ENCODE measurements at places on chromosomes 3 and 15. TPM values are rescaled to one million over a fixed set of nuclear protein-coding genes. Genes with fewer than 3 reads are reported as not detected.

The KBTBD8 gene
- polyA plus RNA-seq = 2.8 TPM

The KLHL40 gene
- not detected for polyA plus RNA-seq

DNA sequence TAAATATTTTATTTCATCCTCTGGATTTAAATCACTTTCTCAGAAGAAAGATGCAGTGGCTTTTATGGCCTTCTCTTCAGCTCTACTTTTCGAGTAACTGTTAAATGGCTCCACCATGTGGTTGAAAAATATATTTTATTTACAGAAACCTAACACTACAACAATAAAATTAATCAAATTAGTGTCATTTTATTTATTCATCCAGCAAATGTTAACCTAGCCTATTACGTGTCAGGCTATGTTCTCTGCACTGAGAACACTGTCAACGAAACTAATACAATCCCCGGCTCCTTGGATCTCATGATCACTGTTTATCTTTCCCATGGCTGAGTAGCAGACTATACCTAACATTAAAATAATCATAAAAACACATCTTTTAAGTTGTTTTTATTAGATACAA lies 148.0 kb upstream of the OSTN start:
- no peak for DNase-seq

- no peak for DNase-seq
Observed at GRCh38 chr3:188268336-188268735, 114.4 kb downstream of the LPP start.

The DHX30 gene
- 44.4 TPM for polyA plus RNA-seq

GRCh38 chr3:23481616-23482278 lies 278.6 kb downstream of the UBE2E2 start:
- DNase-seq = no peak

The CHRNB4 gene
- not detected for polyA plus RNA-seq

GRCh38 chr3:48274452-48274851 lies 33.5 kb downstream of the ZNF589 start:
- DNase-seq = no peak

The DLEC1 gene
- 0.84 TPM for polyA plus RNA-seq

DNA sequence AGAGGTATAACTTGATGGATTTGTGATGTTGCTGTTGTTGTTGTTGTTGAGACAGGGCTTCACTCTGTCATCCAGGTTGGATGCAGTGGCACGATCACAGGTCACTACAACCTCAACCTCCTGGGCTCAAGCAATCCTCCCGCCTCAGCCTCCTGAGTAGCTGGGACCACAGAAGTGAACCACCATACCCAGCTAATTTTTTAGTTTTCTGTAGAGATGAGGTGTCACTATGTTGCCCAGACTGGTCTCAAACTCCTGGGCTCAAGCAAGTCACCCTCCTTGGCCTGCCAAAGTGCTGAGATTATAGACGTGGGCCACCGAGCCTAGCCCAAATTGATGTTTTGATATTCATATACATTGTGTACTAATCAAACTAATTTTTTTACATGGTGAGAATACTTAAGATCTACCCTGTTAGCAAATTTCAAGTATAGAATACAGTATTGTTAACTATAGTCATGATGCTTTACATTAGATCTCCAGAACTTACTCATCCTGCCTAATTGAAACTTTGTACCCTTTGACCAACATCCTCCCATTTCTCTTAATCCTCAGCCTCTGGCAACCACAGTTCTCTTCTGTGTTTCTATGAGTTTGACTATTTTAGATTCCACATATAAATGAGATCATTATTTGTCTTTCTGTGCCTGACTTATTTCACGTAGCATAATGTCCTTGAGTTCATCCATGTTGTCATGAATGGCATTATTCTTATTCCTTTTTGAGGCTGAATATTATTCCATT lies 23.2 kb downstream of the LMCD1 start:
- DNase-seq = no peak

DNA sequence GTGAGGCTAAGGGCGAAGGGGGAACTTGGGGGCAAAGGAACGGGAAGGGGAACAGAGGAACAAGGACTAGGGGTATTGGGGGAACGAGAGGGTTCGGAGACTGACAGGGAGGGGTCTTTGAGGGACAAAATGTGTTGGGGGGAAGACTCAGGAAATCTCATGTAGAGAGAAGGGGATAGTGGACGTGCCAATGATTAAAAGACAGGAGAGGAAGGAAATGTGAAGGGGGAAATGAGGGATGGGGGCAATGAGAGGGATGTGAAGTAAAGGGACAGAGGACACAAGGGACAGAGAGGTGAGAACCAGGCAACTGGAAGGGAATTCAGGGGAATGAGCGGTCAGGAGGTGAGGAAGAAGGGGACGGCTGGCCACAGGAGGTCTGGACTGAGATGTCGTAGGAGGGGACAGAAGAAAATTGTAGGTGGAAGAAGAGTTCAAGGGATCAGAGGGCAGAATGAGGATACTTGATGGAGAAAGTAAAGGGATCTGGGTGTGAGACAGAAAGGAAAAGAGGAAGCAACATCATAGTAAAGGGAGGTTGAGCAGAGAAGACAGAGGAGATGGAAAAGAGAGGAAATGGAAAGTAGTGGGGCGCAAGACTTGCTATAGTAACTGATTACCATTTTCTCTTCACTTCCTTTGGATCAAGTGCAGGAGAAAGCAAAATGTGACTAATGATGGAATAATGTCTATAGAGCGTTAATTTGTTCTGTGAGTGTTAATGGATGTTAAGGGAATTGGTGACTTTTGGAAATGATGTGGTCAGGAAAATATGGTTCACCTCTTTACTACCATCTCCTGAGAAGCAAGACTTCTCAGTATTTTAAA lies 749 bp downstream of the RAB8B start:
- DNase-seq = peak; percentile 29

The SLITRK3 gene
- not detected for polyA plus RNA-seq

DNA sequence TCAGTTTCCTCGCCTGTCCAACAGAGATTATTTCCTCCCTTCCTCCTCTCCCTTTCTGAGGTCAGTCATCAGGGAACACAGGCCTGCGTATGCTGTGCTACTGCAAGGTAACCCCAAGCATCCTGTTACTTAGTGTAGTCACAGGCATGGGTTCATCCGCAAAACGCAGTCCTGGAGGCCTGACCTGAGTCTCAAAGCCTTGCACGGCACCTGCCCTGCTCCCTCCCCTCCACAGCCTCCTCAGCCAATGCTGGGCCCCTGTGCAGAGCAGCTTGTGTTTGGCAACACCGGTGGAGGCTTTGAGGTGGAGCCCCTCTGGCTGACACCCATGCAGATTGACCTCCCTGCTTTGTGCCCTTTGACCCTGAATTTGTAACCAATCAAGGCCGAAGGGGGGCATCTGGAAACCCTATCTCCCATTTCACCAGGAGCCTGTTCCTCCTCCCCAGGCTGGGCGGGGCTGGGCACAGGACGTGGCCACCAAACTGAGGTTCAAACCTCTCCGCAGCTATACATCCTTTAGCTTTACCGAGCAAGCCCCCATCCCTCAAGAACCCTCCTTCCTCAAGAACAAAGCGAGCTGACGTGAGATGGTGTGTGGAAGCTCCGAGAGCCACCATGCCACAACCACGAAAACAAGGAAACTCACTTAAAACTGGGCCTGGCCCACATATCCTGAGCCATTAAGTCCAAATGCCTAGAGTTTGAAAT lies 21.5 kb downstream of the TKT start:
- no peak for DNase-seq

The HRG gene
- not detected for polyA plus RNA-seq

DNA sequence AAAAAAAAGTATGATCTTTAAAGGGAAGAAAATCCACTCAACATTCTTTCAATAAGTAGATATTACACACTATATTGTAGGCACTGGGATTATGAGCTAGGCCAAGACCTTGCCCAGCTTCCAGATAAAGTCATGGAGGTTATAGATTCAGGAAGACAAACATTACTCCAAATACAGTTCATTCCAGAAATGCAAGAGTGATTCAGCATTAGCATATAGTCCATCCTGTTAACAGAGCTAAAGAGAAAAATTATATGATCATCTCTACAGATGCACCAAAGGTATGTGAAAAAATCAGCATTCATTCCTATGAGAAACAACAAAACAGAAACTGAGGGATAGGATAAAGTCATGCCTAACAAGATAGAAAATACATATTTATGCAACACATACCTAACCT lies 42.1 kb upstream of the NSMCE3 start:
- DNase-seq = no peak

DNA sequence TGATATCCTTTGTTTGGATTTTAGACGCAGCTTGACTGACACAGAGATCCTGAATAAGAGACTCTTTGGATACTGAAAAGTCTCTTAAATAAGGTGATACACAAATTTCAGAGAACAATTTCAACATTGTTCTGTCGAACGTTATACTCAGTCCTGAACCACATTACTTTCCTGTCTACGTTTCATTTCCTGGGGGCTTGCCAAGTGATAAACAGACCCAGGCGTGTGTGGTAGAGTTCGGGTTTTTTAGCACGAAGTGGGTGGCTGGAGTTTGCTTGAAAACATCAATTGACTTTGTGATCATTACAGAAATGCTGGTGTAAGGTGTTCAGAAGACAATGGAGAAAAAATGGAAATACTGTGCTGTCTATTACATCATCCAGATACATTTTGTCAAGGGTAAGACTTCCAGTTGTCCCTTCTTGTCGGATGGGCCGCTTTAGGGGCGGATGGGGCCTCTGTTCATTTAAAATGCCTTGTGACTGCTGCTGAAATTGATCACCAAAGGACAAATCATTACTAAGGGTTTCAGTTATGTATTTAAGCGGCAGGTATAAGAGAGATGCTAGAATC lies at the start of gene CD96:
CD96 (plus strand) TSS at position 287 of the 573 bp plus-strand sequence; CDS start at position 339, 52 bp downstream.
- peak; percentile 78 for DNase-seq

GRCh38 chr15:39998511-39999077 lies 40.4 kb downstream of the SRP14 start:
- DNase-seq = no peak

DNA sequence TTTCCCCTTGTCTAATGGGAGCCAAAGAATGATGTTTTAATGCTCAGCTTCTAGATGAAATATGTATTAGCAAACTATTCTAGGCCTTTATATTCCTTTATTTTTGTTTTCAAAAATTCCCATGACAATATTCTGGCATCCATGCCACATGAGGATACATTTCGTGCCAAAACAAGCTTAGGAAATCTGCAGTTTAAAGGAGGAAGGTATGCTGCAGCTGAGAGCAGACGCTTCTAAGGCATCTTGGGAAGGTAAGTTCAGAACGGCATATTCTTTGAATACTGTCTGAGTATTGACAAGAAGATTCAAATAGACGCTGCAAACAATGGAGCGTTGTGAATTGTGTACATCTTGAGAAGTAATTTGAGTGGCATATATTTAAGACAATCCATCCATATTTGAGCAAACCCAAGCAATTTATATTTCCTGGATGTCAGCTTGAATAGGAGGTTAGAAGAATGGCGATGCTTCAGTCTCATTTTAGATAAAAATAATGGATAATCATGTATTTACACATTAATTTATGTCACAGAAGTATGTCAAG lies 158.6 kb downstream of the RAP2B start:
- DNase-seq = no peak

- DNase-seq = no peak
Observed at GRCh38 chr3:111325160-111325718, 216.8 kb upstream of the CD96 start.

DNA sequence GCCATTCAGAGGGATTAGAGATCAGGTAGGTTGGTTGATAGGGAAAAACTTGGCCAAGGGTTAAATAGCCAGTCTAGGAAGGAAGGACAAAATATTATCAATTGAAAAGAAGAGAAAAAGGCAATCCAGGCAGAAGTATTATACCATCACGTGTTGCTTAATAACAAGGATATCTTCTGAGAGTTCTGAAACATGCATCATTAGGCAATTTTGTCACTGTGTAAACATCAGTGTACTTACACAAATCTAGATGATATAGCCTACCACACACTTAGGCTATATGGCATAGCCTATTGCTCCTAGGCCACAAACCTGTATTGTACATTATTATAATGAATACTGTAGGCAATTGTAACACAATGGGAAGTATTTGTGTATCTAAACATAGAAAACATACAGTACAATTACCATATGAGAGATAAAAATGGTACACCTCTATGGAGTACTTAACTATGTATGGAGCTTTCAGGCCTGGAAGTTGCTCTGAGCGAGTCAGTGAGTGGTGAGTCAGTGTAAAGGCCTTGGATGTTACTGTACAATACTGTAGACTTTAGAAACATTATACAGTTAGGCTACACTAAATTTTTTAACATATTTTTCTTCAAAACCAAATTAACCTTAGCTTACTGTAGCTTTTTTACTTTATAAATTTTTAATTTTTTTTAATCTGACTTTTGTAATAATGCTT lies 2.7 kb downstream of the TEX55 start:
- no peak for DNase-seq

DNA sequence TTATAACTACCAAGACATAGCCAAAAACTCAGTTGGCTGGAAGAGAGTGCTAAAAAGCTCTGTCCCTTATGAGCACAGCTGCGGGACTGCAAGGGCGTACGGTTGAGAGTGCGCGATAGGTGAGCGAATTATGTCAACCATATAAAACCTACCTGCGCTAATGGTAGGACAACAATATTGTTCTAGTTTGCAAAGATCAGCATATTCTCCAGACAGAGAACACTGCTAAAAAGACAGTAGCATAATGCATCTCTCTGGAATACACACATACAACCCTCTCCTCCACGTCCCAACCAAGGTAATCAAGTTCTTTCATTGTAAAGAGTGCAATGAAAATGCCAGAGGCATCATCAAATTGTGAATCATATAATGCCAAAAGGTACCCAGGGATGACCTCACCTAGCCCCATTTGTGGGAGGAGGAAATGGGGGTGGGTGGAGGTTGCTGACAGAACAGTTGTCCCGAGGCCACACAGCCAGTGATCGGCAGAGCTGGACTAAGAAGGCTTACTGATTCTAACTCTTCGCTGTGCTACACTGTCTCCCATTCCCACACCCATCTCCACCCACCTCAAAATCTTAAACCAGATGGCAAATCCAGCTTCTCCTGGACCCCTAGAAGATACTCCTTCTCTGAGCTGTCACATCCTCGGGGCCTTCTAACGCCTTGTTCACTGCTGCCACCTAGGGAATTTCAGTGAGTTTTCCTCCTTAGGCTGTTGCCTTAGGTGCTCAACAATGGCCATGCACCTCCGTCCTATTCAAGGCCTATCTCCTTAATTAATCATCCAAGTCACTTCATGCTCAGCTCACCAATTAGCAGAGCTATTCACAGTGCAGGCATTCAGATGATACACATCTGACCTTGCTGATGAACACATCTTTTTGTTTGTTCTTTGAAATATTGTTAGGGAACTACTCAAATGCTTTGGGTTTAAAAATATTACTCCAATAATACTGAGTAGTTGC lies 60.7 kb downstream of the RPL22L1 start:
- DNase-seq = no peak

The GOLGA6L10 gene
- not detected for polyA plus RNA-seq

The ATP13A4 gene
- polyA plus RNA-seq = not detected

The FMN1 gene
- polyA plus RNA-seq = not detected

GRCh38 chr3:38006031-38006430 lies 15.4 kb downstream of the VILL start:
- no peak for DNase-seq

DNA sequence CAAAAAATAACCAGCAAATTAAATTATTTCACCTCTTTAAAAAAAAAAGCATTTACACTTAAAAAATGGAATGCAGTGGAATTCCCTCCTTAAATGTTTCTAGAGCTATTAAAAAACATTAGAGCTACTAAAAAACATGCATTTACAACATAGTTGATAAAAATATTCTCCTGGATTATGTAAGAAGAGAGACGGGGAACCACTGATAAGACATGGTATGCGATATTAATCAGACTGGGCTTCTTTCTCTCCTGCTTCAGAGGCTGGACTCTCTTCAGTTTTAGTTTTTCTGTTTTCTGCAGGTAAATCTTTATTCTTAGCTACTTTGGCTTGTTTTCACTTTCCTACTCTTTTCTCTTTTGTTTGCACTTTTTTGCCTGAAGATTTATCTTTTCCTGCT lies 40.4 kb upstream of the WDR49 start:
- DNase-seq = no peak

The C3orf85 gene
- polyA plus RNA-seq = not detected
